MCF 10A (cell line): ENCODE measurements at places on chromosomes 5 and 9. TPM values are rescaled to one million over a fixed set of nuclear protein-coding genes. Genes with fewer than 3 reads are reported as not detected.
A peak's percentile ranks its signal among the peaks of the same experiment; 100 is the strongest.

CARD9 gene
- total RNA-seq = 0.33 and 0.69 TPM in 2 replicates

GAPT gene
- total RNA-seq = not detected in 2 replicates

SPINK5 gene
- total RNA-seq = 0.96 and 3.1 TPM in 2 replicates

ACTBL2 gene
- total RNA-seq = 0.10 TPM in 1 of 2 replicates, not detected in the other

NTNG2 gene
- total RNA-seq = 0.44 TPM in 1 of 2 replicates, not detected in the other

CATSPER3 gene
- total RNA-seq = 0.91 and 1.9 TPM in 2 replicates

CLIC3 gene
- total RNA-seq = 1.2 and 4.2 TPM in 2 replicates

SLC36A3 gene
- total RNA-seq = not detected in 2 replicates

FBXO38 gene
- 54.4 and 76.1 TPM in 2 replicates for total RNA-seq

ADAMTSL1 gene
- total RNA-seq = not detected in 2 replicates

HTR1A gene
- total RNA-seq = not detected in 2 replicates

FAT2 gene
- 5.9 and 9.9 TPM in 2 replicates for total RNA-seq

DNA sequence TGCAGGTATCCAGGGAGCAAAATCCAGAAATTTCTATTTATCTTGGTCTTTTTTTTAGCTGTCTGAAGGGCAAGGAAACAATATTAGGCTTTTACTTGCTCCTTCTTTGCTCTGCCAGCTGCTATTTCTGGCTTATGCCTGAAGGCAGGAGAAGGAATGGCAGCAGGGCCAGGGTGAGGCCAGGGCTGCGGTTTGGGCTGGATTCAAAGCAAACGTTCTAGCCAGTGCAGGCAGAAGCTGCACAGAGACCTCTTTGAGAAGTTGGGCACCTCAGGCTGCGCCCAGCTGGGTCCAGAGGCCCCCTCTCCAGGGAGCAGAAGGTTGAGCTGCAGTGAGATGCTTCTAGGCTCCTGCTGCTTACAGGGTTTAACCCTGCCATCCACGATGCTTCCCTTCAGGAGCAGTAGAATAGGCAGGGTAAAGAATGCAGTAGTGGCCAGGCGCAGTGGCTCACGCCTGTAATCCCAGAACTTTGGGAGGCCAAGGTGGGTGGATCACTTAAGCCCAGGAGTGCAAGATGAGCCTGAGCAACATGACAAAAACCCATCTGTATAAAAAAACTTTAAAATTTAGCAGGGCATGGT lies 201.2 kb downstream of the ADCY2 start:
- peak; percentile 23 for DNase-seq

GRCh38 chr9:34802916-34803315 lies 93.0 kb upstream of the CCL21 start:
- no peak for DNase-seq

DNA sequence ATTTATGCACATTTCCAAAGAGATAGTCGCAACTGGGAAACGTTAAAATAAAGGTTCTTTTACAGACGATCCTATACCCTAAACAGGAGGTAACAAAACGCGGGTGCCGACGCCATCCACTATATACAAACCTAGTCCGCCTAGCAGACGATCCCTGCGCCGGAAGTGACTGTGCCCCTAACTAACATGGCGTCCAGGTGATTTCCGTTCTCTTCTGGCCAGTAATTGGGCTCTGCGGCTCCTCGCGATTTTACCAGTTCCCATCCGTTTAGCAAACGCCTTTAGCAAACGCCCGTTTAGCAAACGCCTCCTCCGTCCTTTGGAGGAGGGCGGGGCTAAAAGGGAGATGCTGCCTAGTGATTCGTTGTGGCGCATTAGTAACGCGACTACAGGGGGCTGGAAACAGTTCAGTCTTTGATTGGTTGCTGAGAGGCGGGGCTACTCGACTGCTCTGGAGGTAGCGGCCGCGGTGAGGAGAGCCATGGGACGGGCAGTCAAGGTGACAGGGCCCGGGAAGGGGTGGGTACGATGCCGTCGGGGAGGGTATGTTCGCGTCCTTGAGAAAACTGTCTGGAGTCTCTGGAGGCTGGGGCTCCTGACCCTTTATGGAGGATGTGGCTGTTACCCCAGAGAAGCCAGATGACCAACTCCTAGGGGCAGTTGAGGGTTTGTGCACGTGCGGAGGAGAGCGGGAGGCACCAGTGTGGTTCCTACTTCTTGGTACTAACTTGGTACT lies at the start of gene LYRM7:
Gene LYRM7 (plus strand): TSS at position 405 of the 736 bp plus-strand sequence. CDS start 77 bp downstream, at position 482.
- peak; percentile 100 for DNase-seq

GRCh38 chr5:104189909-104190308 lies 627.3 kb upstream of the NUDT12 start:
- DNase-seq = peak; percentile 73

GRCh38 chr9:76576344-76576743 lies 117.4 kb downstream of the GCNT1 start:
- DNase-seq = peak; percentile 46

DNA sequence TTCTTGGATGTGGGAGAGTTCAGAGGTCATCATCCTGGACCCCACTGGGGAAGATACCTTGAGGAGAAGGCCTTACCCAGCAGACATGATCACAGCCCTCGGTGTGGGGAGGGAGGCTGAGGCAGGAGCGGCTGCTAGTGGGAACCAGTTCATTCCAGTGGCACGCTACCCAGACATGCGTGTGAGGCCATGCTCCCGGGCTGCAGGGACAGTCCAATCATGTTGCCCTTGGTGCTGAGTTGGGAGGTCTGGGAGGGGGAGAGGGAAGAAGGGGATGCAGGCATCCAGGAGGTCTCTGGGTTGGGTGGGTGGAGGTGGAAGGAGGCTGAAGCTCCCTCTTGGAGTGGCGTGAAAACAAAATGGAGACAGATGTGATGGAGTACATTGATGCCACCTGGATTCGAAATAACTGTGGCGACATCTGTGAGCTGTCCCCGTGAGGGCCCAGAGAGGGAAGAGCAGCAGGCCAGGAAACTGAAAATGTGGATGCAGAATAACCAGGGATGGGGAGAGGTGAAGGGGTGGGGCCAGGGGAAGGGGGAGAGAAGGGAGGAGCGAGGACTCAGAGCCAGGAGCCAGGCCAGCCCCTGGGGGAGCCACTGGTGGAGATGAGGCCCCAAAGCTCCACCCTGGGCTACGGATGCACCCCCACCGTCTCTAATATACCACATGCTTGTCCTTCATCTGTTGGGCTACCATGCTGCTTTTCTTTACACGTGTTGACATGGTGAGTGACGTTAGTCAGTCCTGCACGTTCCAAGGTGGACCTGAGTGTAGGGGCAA lies 16.2 kb downstream of the NDUFS6 start:
- no peak for DNase-seq

DNA sequence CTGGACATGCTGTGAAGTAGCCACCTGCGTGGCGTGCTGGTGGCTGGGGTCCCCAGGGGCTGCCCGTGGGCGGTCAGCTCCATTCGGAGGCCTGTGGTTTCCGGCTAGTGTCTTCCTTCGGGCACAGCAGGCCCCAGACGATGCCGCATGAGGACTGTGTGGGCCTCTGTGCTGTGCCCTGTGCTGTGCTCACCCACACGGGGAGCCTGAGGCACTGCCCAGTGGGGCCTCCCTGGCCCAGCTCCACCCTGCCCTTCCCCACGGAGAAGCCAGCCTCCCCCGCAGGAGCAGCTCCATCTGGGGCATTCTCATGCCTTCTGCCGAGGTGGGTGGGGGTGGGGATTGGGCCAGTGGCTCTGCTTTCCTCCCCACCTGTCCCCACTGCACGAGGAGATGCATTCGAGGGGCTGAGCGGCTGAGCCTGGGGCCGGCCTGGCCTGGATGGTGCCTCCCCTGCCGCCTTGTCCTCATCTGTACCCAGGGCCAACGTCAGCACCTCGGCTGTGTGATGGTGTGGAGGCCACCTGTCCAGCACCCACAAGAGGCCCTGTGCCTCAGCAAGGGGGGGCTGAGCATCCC lies 24.2 kb downstream of the RXRA start:
- DNase-seq = no peak

DNA sequence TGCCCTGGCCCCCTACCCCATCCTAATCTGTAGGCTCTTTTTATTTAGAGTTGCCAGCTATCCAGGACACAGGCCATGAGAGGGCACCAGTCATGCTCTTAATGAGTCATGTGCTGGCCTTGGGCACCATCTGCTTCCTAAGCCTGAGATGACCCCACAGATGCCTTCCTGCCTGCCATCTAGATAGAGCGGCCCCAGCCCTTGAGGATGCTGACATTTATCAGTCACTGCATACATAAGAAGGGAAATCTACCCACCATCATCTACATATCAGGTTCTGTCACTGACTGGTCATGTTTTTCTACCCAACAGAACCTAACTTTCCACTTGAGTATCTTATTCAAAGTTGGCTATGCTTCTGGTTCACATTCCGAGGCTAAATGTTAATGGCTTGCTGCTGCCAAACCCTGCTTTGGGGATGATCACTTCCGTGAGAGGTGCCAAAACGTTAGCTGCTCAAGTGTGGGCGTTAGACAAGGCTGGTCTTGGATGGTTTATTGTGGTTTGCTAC lies 49.9 kb upstream of the TTC23L start:
- DNase-seq = peak; percentile 18

DNA sequence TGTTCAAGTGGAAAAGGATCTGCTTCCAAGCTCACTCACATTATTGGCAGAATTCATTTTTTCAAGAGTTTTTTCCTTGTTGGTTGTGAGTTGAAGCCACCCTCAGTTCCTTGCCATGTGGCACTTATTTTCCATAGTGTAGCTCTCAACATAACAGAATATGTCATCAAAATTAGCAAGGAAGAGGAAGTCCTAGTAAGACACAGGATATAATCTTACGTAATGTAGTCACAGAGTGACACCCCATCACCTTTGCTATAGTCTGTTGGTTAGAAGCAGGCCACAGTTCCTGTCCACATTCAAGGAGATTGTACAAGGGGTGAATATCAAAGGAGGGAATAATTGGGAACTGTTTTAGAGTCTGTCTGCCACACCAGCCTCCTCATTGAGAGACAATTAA lies 15.7 kb downstream of the IRGM start:
- DNase-seq = no peak

GRCh38 chr5:134142052-134142451 lies 27.6 kb downstream of the TCF7 start:
- DNase-seq = no peak

DNA sequence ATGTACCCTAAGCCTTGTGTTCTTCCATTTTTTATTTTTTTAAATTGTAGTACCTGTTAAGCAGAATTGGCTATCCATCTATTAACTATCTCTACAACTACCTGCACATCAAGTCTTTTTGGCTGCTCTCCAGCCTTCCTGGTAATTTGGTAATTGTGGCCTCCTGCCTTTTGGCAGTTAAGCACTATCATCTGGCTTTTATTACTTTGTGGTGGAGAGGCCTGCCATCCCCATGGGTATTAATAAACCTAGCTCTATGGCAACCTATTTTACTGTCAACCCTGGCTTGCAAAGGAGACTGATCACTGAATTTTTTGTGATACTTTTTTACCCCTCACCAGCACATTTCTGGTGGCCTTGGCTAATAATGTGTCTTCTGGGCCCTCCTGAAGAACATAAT lies 20.5 kb downstream of the SELENOP start:
- DNase-seq = no peak

- DNase-seq = no peak
These were observed 61.7 kb upstream of the SUB1 start for GRCh38 chr5:32523625-32524024.

- no peak for DNase-seq
These were observed 9.9 kb upstream of the NR4A3 start for GRCh38 chr9:99811598-99812383.

GRCh38 chr9:12069366-12069765 lies 623.8 kb upstream of the TYRP1 start:
- DNase-seq = no peak

DNA sequence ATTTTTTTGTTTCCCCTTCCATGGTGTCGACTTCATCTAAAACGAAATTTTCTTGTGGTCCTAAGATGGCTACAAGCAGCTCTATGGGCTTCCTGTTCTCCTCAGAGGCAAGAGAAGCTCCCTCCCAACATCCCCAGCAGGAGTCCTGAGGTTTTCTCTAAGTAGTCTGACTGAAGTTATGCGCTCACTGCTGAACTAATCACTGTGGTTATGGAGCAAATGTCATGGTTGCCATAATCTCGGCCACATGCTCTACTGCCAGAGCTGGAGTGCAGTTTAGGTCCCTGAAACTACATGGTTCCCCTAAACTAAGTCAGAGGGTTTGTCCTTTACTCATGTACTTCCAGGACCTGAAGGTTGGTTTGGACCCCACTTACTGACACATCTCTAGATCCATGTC lies 68.0 kb upstream of the MAMDC2 start:
- DNase-seq = no peak

DNA sequence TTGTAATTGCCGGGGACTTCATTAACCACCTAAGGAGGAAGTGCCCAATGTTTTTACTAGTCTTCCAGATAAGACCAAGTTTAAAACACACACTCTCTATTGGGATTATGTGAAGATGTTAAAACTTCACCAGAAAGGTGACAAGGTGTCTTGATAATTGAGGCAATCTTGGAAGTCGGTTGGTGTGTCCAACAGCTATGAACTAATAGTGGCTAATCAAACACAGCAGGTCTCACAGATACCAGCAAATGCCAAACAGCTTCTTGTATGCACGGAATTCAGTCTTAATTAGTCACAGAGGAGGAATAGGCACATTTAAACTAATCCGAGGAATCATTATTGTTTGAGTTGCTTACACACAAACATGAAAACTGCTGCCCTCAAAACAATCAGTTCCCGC lies 214.5 kb downstream of the SEC61B start:
- DNase-seq = no peak

DNA sequence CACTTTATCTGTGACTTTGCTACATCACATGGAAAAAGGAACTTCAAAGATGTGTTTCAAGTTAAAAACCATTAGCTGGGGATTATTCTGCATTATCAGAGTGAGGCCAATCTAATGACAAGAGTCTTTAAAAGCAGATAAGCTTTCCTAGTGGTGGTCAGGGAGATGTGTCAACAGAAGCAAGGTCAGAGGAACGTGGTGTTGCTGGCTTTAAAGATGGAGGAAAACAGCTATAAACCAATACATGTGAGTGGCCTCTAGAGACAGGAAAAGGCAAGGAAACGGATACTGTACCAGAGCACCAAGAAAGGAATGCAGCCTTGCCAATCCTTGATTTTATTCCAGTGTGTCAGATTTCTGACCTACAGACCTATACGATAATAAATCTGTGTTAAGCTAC lies 204.2 kb downstream of the TAF11L14 start:
- DNase-seq = no peak

GRCh38 chr5:125011947-125012346 lies 265.5 kb upstream of the ZNF608 start:
- no peak for DNase-seq

- no peak for DNase-seq
These were observed 155.5 kb upstream of the RAD23B start for GRCh38 chr9:107127608-107128007.

- no peak for DNase-seq
These were observed 296.5 kb upstream of the ITGA1 start for GRCh38 chr5:52491071-52491787.

GRCh38 chr5:158875272-158875679 lies 224.4 kb downstream of the EBF1 start:
- peak; percentile 30 for DNase-seq

GRCh38 chr9:125748446-125749099 lies 1.4 kb downstream of the PBX3 start:
- peak; percentile 34 for DNase-seq
